GM23248 (cell line): ENCODE measurements at places on chromosomes 4 and X.

DNA sequence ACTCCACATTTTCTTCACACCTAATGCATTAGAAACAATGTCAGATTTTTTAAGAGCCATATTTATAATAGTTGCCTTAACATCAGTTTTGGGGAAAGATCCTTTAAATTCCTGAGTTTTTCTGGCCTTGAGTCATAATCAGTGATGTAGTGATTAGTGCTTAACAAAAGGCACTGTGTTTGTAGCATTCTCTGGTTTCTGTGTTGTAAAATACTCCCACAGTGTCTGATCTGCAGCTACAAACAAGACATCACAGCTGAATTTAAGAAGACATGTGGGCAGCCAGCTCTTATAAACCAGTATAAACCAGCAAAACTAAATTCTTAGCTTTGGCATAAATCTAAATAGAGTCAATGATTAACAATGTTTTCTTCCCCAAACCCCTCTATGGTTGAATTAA is 233.8 kb downstream of the FSTL5 start:
- DNase-seq: no peak

GRCh38 chrX:153357877-153358276 is 23.9 kb downstream of the ZNF275 start:
- no peak for DNase-seq

DNA sequence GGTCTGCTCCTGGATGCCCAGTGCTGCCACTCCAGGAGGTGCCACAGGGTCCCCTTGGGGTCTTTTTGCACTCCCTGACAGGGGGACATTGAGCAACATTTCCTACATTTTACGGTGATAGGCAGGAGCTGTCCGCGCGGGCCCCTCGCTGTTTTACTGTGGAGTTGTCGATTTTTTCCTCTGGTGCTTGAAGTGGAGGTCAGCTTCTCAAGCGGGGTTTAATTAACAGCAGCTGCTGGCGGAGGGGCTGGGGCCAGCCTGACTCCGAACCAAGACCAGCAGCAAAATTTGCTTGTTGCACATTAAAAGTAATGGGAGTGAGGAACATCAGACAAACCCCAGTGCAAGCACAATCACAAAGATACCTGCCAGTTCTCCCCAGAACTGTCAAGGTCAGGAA is 13.2 kb upstream of the SH3TC1 start:
- DNase-seq: peak; percentile 22

DNA sequence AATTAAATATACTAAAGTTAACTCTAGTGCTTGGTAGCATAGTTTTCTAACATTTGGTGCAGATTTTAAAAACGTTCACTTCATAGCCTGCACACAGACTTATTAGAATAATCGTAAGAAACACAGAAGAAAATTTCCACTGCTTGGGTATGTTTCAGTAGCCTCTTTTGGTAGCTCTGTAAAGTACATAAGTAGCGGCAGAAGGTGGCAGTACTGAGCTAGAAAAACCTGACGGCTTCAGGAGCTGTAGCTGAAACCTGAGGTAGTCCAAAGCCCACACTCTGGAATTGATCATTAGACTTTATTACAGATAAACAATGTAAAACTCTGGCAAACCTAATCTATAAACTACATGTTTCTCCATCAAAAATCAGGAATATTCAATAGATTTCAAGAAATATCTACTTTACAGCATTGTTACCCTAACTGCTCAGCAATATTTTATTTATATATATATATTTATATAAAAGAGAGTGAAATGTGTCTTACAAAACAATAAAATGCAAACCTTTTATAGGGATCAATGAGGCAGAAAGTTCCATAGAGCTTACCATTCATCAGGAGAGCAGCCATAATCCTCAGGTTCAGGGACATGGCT is 88.2 kb downstream of the ATP8A1 start:
- peak; percentile 77 for DNase-seq

DNA sequence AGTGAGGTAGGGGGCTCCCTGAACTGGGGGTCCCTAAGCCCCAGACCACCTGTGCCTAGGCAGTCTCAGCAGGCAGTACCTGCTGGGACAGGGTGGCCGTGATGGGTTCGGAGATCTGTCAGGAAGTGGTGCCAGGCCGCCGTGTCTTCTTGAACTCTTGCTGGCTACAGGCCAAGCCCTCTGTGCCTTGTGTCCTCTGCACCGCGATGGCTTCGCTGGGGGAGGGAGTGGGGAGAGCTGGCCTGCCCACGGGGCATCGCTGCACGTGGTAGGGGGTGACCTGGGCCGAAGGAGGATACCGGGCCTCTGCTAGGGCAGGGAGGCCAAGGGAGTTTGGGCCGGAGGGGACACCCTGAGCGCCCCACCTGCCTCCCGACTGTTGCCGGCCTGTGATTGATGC is 96.7 kb upstream of the NKX1-1 start:
- peak; percentile 8 for DNase-seq

DNA sequence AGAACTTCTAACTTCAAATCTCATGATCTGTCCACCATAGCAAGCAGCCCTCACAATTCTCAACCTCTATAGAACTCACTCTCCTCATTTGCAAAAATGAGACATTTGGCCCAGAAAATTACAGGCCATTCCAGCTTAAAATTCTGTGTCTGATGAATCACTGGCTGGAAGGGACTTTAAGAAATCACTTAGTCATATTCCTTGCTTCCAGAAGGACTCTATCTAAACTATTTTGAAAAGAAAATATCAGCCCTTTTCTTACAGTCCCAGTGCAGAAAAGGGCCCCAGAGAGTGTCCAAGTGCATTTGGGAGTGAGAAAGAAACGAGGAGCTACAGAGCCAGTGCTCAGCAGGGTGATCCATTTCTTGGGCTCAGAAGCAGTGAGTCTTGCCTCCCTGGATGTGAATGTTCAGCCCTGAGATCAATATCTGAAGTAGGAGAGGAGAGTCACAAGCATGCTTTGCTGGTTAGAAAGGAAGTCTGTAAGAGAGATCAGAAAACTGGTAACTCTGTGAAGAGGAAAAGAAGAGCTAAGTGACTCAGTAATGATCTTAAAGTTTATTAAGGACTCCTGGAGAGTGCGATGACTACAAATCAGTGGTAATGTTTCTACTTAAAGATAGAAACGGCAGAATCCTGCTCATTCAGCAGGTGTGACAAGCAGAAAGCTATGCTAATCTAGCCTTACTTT is 139.8 kb downstream of the PALLD start:
- peak; percentile 89 for DNase-seq

DNA sequence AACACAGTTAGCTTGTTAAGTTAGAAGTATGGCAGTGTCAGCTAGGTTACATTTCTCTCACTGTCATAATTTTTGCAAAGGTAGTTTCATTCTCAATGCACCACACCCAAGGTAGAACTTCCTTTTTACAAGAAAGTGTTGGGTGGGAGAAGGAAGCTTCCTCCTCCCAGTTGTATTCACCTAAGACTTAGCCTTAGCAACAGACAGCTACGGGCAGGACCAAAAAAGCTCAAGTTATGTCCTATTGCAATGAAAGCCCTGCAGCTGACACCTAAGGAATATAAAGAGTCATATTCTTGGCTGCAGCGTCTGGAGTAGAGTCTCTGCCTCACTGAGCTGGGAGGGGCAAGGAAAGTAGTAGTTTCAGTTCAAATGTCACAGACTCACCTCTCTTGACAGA is 25.1 kb upstream of the PRDM8 start:
- DNase-seq: peak; percentile 22

DNA sequence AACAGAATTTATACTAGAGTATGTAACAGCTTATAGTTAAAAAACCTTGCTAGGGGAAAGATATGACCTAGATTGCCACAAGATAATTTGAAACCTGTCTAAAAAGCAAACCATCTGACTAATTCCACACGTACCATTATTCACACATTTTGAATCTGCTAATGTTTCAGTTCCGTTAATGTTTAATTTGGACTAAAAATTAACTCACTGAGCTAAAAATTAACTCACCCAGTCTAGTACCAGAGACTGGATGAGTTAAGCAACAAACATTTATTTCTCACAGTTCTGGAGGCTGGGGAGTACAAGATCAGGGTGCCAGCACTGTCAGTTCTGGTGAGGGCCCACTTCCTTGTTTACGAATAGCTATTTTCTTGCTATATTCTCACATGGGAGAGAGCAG is 231.5 kb upstream of the DIAPH2 start:
- DNase-seq: no peak

DNA sequence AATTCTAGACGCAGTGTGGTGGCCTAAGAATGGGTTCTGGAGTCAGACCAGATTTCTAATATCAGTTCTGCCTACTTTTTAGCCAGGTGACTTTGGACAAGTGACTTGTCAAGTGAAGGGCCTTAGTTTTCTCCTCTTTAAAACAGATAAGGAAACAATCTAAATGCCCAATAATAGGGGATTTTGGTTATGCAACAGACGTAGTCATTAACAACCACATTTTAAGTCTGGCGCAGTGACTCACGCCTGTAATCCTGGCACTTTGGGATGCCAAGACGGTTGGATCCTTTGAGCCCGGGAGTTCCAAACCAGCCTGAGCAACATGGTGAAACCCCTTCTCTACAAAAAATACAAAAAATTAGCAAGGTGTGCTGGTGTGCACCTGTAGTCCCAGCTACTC is 2.1 kb upstream of the ZMYM3 start:
- DNase-seq: no peak

DNA sequence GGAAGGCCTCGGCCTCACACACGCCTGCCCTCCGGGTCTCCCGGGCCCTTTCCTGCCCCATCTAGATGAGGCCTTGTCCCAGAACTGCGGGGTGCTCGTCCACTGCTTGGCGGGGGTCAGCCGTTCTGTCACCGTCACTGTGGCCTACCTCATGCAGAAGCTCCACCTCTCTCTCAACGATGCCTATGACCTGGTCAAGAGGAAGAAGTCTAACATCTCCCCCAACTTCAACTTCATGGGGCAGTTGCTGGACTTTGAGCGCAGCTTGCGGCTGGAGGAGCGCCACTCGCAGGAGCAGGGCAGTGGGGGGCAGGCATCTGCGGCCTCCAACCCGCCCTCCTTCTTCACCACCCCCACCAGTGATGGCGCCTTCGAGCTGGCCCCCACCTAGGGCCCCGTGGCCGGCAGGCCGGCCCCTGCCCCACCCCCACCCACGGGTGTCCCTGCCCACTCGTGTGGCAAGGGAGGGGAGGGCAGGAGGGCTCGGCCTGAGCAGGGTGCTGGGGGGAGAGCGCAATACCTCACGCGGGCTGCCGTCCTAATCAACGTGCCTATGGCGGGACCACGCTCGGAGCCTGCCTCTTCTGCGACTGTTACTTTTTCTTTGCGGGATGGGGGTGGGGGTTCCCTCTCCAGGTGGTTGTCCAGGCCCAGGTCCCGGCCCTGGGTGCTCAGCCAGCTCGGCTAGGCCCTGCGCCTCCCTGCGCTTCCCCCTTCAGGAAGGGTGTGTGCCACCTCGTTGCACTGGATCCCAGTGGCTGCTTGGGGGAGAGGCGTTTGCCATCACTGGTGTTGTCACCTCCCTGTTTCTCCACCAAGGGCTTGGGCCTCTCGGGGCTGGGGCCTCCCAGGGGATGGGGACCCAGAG is 3.1 kb downstream of the DUSP9 start:
- DNase-seq: no peak

- DNase-seq: no peak
Observed at GRCh38 chr4:94339779-94340178, 2.9 kb downstream of the HPGDS start.

DNA sequence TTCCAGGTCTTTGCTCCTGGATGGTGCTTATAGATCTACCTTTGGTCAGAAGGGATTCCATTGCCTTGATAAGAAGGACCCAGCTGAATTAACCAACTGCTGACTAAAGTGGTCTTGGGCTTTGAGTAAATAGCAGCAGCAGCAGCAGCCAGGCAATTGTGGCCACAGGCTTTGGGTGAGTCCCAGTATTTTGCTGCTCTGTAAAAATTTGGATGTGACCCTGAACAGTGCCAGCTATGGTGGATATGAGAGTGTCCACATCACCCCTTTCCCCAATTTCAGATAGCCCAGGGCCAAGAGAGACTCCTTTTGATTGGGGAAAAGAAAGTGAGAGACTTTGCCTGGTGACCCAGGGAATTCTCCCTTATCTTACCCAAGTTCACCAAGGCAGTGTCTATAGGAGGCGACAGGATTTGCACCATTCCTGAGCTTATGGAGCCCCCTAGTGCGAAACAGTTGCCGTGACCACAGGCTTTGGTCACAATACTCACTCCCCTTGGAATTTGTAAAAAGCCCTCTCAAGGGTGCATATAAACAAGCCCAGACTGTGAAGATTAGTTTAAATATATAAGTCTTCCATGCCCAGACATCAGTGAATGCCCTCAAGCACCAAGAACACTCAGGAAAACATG is 518.0 kb downstream of the TMA16 start:
- DNase-seq: no peak

DNA sequence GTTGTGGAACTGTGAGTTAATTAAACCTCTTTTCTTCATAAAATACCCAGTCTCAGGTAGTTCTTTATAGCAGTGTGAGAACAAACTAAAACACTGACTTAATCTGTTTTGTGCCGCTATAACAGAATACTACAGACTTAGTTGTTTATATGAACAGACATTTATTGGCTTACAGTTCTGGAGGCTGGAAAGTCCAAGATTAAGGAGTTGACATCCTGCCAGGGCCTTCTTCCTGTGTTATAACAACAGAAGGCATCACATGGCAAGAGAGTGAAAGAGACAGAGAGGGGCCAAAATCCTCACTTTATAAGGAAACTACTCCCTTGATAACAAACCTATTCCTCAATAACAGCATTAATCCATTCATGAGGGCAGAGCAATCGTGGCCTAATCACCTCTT is 42.5 kb upstream of the KCNIP4 start:
- DNase-seq: peak; percentile 22

GRCh38 chr4:144955104-144955503 is 142.9 kb downstream of the ANAPC10 start:
- DNase-seq: no peak
